Stimulated activated CD8-positive, alpha-beta memory T cell treated with anti-CD3 and anti-CD28 coated beads, Interleukin-15, amount 100 ng/mL, for 48 hours (primary cell): ENCODE measurements at places on chromosomes 7 and 10.

- DNase-seq, result no peak
These were observed 41.1 kb upstream of the TUBB8 start for GRCh38 chr10:90161-90560.

- no peak for DNase-seq
These were observed 19.0 kb downstream of the NUDCD3 start for GRCh38 chr7:44471436-44471835.

- DNase-seq, result peak; percentile 6
These were observed 79.0 kb upstream of the TMEM168 start for GRCh38 chr7:112869111-112869774.

GRCh38 chr7:45324683-45325237, 167.2 kb downstream of the RAMP3 start:
- no peak for DNase-seq

GRCh38 chr7:28423918-28424514, 11.7 kb downstream of the CREB5 start:
- no peak for DNase-seq
